Fibroblast of skin of left quadriceps (primary cell): ENCODE measurements at places on chromosomes 1 and 21.

DNA sequence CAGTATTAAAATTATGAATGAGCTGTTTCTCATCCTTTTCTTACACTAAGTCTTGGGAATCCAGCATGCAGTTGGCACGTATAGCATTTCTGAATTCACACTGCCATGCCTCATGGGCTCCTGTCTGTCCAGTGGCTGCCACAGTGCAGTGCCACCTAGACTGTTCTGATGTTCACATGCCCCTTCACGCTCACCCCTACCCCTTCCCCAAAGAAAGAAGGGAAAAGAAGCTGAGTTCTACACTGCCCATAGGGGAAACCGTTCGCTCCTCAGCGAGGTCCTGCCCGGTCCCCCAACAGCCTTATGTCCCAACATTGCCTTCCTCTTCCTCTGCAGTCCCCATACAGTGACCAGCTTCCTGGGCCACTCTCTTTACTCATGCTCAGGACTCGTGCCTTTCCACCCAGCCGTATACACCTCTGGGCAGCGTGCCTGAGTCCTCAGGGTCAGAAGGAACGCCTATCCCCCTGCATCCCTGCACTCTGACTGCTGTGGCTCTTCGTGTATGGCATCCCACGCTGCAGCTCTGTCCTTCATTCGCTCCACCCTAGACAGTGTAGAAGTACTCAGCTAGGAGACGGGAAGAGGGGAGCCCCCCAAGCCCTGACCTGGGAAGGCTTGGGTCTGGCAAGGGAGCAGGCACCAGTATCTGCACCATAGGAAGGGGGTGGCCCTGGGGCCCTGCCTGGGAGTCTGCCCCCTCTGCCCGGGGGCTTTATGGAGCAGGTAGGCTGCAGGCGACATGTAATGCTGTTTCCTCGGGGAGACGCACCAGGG, 24.1 kb upstream of the ARF1 start:
- DNase-seq, result no peak

DNA sequence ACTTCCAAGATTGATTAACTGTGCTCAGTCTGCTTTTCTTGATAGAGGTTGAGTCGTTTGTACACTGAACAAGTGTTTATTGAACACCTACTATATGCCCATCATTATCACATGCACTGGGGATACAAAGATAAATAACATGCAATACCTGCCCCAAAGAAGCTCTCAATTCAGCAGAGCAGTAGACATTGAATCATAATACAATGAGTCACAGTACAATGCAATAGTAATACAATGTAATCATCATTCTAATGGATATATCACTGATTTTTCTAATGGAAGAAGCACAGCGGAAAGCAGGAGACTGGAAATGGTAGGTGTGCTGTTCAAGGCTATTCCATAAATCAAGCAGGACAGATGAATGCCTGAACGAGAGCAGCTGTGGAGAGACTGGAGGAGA, 3.7 kb upstream of the SEC16B start:
- DNase-seq, result no peak

- no peak for DNase-seq
Measured at GRCh38 chr1:228687587-228687986, 47.7 kb upstream of the RHOU start.

- no peak for DNase-seq
Measured at GRCh38 chr1:94119796-94120569, 965 bp downstream of the ABCA4 start.

GRCh38 chr1:46490656-46491442, 1.2 kb downstream of the DMBX1 start:
- no peak for DNase-seq

DNA sequence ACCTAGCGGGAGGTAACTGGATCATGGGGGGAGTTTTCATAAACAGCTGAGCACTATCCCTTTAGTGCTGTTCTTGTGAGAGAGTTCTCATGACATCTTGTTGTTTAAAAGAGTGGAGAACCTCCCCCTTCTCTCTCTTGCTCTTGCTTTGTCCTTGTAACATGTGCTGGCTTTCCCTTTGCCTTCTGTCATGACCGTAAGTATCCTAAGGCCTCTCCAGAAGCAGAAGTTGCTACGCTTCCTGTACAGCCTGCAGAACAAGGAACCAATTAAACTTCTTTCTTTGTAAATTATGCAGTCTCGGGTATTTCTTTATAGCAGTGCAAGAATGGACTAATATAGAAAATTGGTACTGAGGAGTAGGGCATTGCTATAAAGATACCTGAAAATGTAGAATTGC, 515.6 kb downstream of the NEGR1 start:
- no peak for DNase-seq

- DNase-seq, result no peak
Measured at GRCh38 chr21:33942426-33942825, 26.8 kb upstream of the ATP5PO start.

- no peak for DNase-seq
Measured at GRCh38 chr1:216049741-216050430, 373.4 kb downstream of the USH2A start.

GRCh38 chr1:107935396-107936064, 29.4 kb downstream of the VAV3 start:
- no peak for DNase-seq

DNA sequence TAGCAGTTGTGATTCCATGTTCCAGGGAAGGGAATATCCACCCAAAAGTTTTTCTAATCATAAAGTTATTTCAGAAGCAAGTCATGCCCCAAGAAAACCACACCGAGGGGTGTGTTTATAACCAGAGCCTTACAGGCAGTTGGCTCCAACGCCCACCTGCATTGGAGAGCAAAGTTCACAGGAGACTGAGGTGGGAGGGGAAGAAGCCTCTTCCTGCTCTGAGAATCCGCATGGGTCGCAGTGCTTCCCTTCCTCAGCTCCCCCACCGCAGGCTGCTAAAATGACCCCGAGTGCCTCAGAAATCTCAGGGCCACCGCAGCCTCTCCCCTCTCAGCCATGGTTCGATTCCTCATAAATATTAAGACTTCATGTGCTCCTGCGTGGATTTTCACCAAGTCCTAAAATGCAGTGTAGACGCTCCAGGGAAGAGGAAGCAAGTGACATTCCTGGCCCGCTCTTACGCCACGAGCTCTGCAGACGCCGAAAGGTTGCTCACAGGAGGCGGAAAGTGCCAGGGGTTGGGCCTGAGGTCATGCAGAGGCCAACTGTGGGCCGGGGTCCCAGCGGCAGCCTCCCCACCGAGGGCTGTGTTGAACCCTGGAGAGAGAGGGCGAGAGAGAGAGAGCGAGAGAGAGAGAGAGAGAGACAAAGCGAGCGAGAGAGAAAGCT, 13.4 kb upstream of the SPSB1 start:
- no peak for DNase-seq

GRCh38 chr1:236480758-236481436, 42.9 kb upstream of the LGALS8 start:
- no peak for DNase-seq
